ENCODE measurements at places on chromosomes 5 and 9. TPM values are rescaled to one million over a fixed set of nuclear protein-coding genes. Genes with fewer than 3 reads are reported as not detected.

Gene FABP6
- 1.1 TPM for total RNA-seq

Gene ARHGEF37
- 1.5 TPM for total RNA-seq

Gene SLC22A4
- total RNA-seq, result 4.9 TPM

Gene GAS1
- 0.22 TPM for total RNA-seq

Gene TMEFF1
- total RNA-seq, result 1.2 TPM

Gene CCNJL
- 14.3 TPM for total RNA-seq

Gene RASEF
- 5.6 TPM for total RNA-seq

Gene LCNL1
- 0.18 TPM for total RNA-seq

Gene PKD2L2
- not detected for total RNA-seq

Gene KIF27
- total RNA-seq, result 1.3 TPM

Gene CCDC180
- total RNA-seq, result 0.38 TPM

All from A549 treated with ZK216348 at 1 μM for 4 hours (cell line).